ENCODE measurements at places on chromosomes 1 and 21.

DNA sequence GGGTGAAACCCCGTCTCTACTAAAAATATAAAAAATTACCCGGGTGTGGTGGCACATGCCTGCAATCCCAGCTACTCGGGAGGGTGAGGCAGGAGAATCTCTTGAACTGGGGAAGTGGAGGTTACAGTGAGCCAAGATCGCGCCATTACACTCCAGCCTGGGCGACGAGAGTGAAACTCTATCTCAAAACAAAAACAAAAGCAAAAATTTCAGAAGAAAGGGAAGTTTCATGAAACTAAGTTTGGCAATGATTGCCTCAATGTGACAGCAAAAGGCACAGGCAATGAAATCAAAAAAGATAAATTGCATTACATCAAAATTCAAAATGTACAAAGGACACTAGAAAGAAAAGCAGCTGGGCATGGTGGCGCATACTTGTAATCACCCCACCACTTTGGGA, 40.1 kb downstream of the BTF3L4 start:
- DNase-seq = no peak

DNA sequence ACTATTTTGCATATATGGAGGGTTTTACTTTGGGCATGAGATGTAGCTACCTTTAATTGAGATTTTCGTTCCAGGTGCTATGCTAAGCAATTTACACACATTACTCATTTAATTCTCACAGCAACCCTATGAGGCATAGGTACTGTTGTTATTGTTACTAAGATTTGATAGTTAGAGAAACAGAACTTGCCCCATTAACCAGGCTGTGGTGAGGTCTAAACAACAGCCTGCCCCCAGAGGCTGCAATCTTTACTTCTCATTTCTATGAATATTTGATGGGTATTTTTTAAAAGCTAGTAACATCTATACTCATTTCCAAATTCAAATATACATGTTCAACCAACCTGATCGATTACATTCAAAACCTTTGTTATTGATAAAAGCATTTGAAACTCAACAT, 155.6 kb downstream of the GALNT2 start:
- no peak for DNase-seq

DNA sequence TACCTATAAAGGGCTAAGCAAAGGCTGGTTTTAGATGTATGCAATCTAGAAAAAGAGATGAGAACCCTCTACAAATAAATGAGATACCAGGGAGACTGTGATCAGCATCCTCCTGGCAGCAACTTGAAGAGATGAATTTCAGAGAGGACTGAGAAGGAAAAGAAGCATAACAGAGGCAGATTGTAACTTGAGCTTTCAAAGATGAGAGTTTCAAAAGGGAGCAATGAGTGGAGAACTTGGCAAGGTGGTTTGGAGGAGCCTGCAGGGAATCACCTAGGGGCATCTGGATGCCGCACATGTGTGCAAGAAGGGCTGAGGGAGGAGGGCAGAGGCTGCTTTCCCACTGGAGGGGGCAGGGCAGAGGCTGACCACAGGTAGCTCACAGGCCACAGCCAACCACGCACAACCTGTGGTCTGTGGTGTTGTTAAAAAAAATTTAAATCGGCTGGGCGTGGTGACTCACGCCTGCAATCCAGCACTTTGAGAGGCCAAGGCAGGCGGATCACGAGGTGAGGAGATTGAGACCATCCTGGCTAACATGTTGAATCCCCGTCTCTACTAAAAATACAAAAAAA, 50.2 kb downstream of the PCNX2 start:
- no peak for DNase-seq

DNA sequence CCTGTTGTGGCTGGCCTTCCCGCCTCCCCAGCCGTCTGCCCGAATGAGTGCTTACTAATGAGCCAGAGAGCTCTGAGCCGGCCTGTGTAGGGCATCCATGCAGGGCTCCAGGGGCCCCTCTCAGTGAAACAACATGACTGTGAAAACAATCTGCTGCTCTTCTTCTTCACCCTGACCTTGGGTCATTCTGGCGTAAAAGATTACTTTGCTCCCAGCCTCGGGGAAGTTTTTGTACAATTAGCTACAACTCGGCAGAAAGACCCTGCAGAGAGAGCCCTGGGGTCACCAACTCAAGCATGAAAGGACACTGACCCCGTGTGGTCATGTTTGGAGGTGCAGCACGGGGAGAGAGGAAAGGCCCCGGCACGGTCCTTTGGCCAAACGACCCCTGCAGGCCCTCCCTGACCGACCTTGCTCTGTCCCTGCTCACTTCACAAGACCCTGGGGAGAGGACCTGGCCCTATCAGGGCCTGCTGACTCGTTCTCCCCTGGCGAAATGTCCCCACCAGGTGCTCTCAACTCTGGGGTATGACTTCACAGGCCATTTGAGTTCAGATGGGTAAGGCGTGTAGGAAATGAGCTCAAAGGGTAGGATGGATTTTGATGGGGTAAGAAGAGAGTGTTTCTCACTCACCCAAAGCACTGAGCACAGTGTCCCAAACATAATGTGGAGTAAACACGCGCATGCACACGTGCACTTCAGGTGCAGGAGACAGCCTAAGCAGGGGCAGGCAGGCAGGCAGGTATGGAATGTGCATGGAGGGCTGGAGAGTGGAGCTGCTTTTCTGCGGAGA, 22.9 kb upstream of the FAM20B start:
- DNase-seq = peak; percentile 67

DNA sequence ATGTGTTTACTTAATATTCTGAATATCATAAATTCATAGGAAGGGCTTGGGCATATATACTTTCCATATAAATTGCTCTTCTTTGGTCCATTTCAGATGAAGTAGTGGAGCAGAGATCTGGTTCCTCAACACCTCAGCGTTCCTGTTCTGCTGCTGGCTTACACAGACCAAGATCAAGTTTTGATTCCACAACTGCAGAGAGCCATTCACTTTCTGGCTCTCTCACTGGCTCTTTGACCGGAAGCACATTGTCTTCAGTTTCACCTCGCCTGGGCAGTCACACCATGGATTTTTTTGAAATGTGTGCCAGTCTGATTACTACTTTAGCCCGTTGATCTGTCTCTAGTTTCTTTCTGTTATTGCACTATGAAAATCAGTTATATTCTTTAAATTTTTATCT, 62.3 kb downstream of the PRKAA2 start:
- no peak for DNase-seq
